ENCODE measurements at places on chromosomes 13 and 19. TPM values are rescaled to one million over a fixed set of nuclear protein-coding genes. Genes with fewer than 3 reads are reported as not detected.

DNA sequence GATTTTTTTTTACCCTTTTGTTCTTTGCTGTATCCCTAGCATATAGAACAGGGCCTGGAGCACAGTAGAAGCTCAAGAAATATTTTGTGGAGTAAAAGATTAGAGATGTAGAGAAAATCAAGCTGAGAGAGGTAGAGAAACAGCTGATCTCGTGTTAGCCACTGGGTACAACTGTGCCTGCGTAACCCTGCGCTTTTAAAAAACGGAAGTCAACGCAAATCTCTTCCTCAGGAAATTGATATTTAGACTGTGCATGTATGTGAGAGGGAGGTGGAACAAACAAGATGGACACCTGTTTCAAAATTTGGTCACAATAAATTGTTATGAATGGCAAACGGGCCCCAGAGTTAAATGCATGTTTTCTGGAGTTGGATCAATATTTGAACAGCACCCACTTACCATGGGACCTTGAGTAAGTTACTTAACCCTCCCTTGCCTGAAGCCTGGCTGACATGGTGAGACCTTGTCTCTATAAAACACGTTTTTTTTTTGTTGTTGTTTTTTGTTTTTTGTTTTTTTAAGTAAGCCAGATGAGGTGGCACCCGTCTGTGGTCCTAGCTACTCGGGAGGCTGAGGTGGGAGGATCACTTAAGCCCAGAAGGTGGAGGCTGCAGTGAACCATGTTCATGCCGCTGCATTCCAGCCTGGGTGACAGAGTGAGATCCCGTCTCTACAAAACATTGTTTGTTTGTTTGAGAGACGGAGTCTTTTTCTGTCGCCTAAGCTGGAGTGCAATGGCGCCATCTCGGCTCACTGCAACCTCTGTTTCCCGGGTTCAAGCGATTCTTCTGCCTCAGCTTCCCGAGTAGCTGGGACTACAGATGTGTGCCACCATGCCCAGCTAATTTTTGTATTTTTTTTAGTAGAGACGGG lies 3.3 kb upstream of the EPOR start:
- DNase-seq, result no peak

DNA sequence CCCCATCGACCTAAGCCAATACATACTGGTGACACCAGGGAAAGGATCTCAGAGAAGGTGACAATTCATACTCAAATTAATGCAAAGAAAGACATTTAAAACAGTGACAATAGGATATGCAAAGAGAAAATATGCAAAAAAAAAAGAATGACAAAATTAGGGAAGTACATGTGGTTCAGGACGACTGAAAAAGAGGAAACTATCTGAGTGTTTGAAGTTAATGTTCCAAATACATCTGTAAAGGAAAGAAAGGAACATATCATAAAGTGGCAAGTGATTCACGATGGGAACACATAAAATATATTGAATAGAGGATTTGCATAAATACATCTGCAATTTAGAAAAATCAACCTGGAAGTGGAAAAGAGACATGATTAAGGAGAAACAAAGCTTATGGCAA lies 441.4 kb downstream of the SLITRK5 start:
- DNase-seq, result no peak

Gene RFPL4AL1
- total RNA-seq, result not detected

Gene NLRP7
- not detected for total RNA-seq

DNA sequence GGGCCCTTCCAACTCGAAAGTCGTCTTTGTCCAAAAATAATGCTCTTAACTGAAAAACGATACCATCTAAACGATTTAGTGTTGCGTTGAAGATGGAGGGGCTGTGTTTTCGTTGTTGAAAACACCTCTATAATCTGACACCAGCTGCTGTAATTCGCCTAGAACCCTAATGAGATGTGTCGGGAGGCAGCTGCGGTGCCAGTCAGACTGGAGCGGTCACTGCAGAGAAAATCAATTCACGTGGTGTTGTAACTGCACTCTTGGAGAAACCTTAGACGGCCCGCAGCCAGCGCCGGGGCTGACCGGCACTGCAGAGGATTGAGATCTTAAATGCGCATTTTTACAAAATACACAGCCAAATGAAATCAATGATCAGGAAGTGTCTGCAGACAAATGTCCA lies 339.1 kb downstream of the ZNF536 start:
- DNase-seq, result no peak

DNA sequence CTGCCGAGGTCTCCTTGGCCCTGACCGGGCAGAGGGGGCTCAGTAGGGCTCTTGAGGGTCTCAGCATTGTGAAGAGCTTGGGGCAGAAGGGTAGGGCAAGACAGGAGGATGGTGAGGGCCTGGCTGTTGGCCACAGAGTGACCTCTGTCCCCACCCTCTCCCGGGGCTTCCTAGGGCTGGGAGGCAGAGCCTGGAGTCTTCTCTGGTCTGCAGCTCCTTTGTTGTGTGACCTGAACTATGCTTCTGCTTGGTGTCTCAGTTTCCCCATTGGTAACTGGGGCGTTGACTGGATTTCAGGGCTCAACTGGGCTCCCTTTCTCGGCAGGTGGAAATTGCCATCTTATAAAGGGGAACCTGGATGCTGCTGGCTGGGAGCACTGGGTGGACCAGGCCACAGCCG lies 30.1 kb upstream of the PEPD start:
- no peak for DNase-seq

DNA sequence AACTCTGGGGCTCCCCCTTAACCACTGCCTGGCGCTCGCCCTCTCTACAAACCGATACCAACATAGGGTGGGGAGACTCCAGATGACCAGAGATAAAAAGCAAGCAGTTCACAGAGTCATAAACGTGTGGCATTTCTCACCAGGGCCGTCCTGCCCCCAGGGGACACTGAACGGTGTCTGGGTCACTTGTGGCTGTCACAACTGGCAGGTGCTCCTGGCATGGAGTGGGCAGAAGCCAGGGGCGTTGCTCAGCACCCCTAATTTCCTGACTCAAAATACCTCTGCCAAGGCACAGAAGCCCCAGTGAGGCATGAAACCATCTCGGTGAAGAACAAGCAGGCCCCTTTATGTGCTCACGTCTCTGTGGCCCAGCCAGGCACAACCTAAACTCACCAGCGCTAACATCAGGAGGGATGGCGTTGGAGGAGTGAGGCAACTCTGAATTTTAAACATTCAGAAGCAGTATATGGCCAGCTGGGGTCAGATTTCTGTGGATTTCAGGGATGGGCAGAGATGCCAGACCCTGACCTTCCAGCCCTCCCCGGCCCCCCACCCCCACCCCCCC lies 1.8 kb downstream of the PIP5K1C start:
- no peak for DNase-seq
